ENCODE measurements at places on chromosomes 11 and 22.

DNA sequence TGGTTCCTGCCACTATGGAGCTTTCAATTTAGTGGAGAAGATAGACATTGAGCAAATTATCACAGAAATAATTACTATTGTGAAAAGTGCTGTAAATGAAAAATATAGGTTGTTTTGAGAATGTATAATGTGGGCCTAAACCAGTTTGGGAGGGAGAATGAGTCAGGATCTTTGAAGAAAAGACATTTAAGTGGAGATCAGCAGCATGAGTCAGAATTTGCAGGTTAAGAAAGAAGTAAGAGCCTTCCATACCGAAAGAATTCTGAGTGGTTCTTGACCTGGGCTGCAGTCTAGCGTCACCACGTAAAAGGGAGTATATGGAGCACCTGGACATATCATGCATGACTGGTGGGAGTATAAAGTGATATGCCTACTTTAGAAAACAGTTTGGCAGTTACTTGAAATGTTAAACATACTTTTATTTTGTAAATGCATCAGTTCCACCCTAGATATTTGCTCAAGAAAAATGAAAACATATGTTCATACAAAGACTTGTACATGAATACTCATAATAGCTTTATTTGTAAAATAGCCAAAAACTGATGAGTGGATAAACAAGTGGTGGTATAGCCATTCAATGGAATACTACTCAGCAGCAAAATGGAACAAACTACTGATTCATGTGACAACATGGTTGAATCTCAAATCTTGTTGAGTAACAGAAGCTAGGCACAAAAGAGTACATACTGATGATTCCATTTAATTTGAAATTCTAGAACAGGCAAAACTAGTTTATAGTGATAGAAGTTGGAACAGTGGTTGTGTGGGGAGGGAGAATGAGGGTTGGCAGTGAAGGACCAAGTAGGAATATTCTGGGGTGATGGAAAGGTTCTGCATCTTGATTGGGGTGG lies 99.2 kb downstream of the STIM1 start:
- DNase-seq: no peak

GRCh38 chr11:107457205-107457557 lies 444 bp downstream of the CWF19L2 start:
- no peak for DNase-seq

- DNase-seq: no peak
These were observed 63.7 kb downstream of the ETS1 start for GRCh38 chr11:128523641-128524040.

- DNase-seq: no peak
These were observed 179.2 kb downstream of the DBX1 start for GRCh38 chr11:19980957-19981669.

- DNase-seq: no peak
These were observed 17.7 kb downstream of the MYRF start for GRCh38 chr11:61769946-61770683.

GRCh38 chr22:39617970-39618757 lies 47.6 kb downstream of the CACNA1I start:
- no peak for DNase-seq

- no peak for DNase-seq
These were observed 230.1 kb upstream of the TENM4 start for GRCh38 chr11:79670882-79671281.

All from DMS 273 treated with DMSO at 0.1 percent for 48 hours (cell line).